Fibroblast of villous mesenchyme (primary cell): ENCODE measurements at places on chromosomes 5 and 9. TPM values are rescaled to one million over a fixed set of nuclear protein-coding genes. Genes with fewer than 3 reads are reported as not detected.

GRCh38 chr9:137446851-137447471 is 5.8 kb upstream of the ENTPD8 start:
- no peak for DNase-seq

DNA sequence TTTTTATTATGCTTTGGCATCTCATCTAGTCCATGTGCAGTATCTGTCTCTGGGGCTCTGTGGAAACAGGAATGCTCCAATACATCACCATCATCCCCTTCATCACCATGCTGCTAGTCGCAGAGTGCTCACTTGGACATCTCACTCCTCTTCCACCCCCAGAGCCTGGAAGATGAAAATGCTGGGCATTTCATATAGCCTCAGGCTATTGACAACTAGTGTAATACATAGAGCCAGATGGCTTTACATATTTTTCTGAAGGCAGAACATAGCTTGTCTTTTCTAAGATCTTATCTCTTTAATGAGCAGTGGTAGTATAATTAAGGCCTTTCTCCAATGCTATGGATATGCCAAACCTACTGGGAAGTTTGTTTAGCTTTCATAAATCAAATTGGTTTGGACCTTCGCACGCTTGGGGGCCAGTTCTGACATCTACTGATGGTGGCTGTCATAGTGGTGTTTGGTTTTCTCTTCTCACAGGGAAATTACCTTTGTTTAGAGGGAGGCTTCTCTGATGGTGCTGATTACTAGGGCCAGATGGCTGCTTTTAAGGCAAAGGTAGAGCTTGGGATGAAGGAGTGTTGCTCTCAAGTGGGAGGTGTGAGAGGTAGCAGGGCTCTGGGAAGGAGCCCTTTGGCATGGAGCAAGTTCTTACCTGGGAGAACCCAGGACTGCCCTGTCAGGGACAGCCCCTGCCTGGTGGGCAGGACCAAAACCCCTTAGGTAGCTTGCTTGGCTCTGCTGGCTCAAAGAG is 63.1 kb upstream of the CXCL14 start:
- no peak for DNase-seq

GRCh38 chr5:145226726-145227125 is 608.4 kb downstream of the PRELID2 start:
- DNase-seq = no peak

- DNase-seq = peak; percentile 94
Observed at GRCh38 chr9:136991993-136992818, at the start of gene PAXX. PAXX (plus strand) TSS chr9:136992422; CDS start chr9:136992444, 22 bp downstream.

The QRFP gene
- not detected in 2 replicates for total RNA-seq
